ENCODE measurements at places on chromosomes 4 and X. TPM values are rescaled to one million over a fixed set of nuclear protein-coding genes. Genes with fewer than 3 reads are reported as not detected.
A peak's percentile ranks its signal among the peaks of the same experiment; 100 is the strongest.

CLNK gene
- total RNA-seq, result not detected

PHEX gene
- 1.5 TPM for total RNA-seq

GRCh38 chr4:126465341-126465740 lies 1150.6 kb downstream of the FAT4 start:
- DNase-seq, result no peak

- DNase-seq, result no peak
Measured at GRCh38 chrX:145727476-145727875, 90.2 kb upstream of the SLITRK2 start.

- DNase-seq, result no peak
Measured at GRCh38 chr4:110751183-110751582, 128.3 kb upstream of the PITX2 start.

DNA sequence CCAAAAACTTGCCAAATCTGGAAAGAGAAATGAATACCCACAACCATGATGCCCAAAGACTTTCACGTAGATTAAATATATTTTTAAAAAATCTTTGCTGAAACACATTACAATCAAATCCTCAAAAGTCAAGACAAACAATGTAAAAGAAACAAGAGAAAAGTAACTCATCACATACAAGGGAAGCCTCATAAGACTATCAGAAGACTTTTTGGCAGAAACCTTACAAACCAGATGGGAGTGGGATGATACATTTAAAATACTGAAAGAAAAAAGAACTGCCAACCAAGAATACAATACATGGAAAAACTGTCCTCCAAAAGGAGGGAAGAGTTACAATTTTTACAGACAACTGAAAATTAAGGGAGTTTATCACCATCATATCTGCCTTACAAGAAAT lies 319.0 kb upstream of the INTU start:
- no peak for DNase-seq

DNA sequence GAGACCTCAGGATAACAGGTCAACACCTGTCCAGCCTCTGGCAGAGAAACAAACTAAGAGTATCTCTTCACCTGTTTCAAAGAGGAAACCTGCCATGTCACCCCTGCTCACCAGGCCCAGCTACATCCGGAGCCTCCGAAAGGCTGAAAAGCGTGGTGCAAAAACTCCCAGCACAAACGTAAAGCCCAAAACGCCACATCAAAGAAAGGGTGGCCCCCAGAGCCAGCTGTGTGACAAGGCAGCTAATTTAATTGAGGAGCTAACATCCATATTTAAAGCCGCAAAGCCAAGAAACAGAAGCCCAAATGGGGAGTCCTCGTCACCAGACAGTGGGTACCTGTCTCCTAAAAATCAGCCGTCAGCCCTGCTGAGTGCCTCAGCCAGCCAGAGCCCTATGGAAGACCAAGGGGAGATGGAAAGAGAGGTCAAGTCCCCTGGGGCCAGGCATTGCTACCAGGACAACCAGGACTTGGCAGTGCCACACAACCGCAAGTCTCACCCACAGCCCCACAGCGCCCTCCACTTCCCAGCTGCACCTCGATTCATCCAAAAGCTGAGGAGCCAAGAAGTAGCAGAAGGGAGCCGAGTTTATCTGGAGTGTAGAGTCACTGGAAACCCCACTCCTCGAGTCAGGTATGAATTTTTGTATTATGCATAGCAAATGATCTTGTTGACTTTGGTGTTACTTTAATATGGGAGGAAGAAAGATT lies 15.1 kb downstream of the PALLD start:
- DNase-seq, result peak; percentile 60

DNA sequence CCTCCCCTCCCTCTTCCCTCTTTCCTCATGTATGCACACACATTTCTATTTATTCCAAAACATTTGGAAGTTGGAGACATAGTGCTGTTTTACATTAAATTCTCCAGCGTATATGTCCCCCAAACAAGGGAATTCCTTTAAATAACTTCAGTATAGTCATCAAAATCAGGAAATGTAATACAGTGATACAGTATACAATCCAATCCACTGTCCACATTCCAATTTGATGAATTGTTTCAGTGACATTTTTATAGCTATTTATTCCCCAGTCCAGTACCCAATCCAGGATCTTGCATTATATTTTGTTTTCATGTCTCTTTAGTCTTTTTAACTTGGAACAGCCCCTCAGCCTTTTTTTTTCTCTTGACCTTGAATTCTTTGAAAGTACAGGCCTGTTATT lies 233.0 kb downstream of the DKK2 start:
- no peak for DNase-seq

DNA sequence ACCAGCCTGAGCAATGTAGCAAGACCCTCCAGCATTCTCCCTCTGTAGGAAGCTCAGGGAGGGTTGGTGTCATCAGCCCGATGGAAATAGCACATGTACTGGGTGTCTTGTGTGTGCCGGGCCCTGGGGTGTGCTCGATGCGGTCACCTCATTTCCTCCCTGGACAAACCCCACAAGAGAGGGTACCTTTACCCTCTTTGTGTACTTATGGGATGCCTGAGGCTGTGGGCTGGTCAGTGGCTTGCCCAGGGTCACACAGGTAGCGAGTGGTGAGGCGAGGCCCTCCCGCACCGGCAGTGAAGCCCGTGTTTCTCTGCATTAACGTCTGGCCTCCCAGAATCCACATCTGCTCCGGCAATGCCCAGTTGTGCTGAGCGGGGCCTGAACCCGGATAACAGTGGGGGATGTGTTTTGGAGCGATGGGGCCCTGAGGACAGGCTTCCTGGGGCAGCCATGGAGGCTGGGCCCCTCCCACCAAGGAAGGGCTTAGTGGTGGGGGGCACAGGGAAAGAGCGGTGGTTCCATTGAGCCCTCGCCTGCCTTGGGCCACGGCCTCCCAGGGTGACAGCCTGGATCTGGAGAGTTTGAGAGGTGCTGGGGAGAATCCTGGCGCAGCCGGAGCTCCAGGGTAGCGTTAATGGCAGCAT lies 8.1 kb downstream of the PSAPL1 start:
- DNase-seq, result peak; percentile 18

All from activated naive CD4-positive, alpha-beta T cell treated with anti-CD3 and anti-CD28 coated beads, Interleukin-2, amount 50 U/mL, for 72 hours (primary cell).